Putamen (tissue), 1 donor: ENCODE measurements at places on chromosomes 2 and 18.
A peak's percentile ranks its signal among the peaks of the same experiment; 100 is the strongest.

DNA sequence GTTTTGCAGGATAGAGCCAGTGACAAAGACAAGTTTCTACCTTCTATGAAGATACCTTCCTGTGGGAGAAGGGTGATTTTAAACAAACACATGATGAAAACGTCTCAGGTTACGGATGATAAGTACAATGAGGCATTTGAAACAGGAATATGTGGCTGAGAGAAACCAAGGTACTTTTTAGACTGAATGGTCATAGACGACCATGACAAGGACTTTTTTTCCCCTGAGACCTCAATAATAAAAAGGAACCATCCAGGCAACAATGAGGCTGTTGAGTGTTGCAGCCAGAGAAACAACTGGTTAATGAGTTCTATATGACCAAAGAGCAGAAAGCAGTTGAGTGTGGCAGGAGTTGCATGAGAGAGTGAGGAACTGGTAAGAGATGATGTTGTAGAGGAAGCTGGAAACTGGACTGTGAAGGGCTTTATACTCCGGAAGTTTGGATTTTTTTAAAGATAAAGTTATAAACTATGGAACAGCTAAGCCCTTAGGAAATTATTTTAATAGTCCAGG lies 306.1 kb upstream of the CYRIA start:
- DNase-seq = no peak

DNA sequence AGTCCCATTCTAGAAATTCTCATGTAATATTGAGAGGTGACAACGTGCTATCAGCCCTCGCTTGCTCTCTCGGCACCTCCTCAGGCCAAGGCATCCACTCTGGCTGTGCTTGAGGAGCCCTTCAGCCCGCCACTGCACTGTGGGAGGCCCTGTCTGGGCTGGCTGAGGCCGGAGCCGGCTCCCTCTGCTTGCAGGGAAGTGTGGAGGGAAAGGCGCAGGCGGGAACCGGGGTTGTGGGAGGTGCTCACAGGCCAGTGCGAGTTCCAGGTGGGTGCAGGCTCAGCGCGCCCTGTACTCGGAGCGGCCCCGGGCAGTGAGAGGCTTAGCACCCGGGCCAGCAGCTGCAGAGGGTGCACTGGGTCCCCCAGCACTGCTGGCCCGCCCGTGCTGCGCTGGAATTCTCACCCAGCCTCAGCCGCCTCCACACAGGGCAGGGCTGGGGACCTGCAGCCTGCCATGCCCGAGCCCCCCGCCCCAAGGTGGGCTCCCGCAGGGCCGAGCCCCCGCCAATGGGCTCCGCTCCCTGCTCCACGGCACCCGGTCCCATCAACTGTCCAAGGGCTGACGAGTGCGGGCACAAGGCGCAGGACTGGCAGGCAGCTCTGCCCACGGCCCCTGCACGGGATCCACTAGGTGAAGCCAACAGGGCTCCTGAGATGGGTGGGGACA lies 1680.6 kb upstream of the LRRTM1 start:
- no peak for DNase-seq

- no peak for DNase-seq
Measured at GRCh38 chr18:34929336-34929780, 111.9 kb upstream of the MAPRE2 start.

DNA sequence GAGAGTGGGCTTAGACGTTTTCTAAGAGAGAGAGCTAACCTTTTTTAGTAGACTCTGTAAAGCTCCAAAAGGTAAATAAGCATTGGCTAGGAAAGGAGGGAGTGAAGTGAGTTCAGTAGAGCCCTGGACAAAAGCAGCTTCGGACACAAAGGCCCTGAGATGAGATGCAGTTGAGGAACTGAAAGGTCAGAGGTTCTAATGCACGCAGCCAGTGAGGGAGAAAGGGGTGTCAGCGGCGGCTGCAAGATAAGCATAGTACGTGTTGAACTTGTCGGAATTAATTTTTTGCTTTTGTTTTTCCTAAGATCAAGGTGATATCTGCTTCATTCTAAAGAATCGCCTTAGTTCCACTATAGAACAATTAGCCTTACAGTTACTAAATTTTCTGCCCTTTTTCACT lies 11.2 kb upstream of the SLC8A1 start:
- no peak for DNase-seq

GRCh38 chr2:234754126-234754525 lies 197.7 kb upstream of the SH3BP4 start:
- no peak for DNase-seq

DNA sequence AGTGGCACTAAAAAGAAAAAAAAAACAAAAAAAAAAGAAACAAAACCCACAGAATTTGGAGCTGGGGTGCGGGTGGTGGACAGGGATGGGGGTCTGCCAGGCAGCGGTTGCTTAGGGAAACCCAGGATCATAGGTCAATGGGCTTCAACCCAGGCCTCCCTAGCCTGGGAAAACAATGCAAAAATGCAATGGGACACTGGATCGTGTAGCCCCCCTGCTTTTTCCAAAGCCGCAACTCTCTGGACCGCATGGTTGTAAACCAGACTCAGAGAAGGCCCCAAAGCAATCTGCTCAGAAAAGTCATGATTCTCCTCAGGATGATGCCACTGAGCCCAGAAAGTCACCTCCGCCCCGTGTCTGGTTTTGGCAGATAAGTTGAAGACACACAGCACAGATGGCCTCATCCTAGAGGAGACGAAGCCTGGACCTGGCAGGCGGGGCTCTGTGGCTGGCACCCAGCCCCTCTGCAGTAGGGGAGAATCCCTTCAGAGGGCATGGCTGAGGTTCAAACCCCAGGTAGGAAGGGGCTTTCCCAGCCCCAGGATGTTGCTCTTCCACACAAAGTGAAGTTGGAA lies 5.1 kb downstream of the DLX2 start:
- no peak for DNase-seq

GRCh38 chr2:158004126-158004764 lies 97.4 kb upstream of the UPP2 start:
- peak; percentile 17 for DNase-seq

- DNase-seq = no peak
Measured at GRCh38 chr18:36130039-36130831, 536 bp downstream of the ELP2 start.

DNA sequence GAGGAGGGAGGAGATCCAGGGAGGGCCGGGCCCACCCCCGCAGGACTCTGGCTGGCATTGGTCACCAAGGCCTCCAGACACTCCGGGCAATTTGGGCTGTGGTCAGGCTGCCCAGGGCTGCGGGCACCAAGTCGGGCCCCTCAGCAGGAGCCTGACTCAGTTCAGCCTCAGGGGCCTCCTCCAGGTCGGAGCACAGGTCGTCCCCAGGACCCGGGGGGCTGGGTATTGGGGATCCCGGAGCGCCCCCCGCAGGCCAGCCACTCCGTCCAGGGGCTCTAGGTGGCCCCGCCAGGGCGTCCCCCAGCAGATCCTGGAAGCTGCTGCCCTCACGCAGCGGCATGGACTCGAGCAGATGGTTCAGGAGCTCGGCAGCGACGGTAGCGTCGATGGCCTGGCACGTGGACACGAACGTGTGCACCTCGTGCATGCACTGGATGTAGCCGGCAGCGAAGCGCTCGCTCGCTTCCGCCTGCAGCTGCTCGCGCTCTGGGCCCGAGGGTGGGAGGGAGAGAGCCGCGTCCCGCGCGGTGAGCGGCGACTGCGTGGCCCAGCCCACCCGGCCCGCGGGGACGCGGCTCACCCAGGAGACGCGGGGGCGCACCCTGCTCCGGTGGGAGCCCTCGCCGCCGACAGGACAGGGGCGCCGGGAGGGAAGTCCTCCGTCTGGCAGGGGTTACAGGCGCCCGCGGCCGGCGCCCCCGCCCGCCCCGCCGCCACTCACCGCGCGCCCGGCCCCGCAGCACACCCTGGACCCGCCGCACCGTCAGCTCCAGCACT lies 884 bp downstream of the HES6 start:
- DNase-seq = no peak

- DNase-seq = no peak
Measured at GRCh38 chr2:232231554-232231953, 147.0 kb upstream of the ALPP start.

GRCh38 chr2:48946449-48947048 lies 191.0 kb upstream of the LHCGR start:
- peak; percentile 42 for DNase-seq

DNA sequence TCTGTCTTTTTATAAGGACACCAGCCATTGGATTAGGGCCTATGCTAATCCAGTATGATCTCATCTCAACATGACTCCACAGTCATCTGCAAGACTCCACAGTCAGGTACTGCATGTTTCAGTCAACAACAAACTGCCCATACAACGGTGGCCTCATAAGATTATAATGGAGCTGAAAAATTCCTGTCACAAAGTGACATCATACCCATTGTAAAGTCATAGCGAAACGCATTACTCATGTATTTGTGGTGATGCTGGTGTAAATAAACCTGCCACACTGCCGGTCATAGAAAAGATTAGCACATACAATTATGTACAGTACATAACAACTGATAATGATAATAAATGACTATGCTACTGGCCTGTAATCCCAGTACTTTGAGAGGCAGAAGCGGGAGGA lies 102.2 kb downstream of the TEX51 start:
- no peak for DNase-seq

DNA sequence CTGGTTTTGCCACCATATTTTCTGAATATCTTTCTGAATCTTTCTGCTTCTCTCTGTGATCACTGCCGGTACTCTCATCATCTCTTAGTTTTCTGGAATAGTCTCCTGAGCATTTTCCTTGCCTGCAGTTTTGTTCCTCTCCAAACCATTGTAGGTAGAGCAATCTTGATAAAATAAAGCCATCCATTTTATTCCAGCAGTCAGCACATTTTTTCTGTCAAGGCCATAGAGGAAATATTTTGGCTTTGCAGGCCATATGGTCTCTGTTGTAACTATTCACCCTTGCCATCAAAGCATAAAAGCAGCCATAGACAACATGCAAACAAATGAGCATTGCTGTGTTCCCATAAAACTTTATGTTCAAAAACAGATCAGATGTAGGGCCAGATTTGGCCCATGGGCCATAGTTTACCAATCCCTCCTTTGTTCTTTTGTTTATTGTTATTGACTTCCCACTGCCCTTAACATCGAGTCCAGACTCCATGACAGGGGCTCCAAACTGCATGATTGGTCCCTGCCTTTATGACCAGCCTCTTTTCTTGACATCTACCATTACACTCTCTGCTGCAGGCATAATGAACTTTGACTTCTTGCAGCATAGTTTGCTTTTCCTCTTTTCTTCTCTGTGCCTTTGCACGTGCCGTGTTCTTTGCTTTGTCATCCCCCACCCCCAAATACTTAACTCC lies 29.8 kb downstream of the TMEM87B start:
- no peak for DNase-seq

- no peak for DNase-seq
Measured at GRCh38 chr2:163655667-163656066, 80.1 kb downstream of the FIGN start.

- no peak for DNase-seq
Measured at GRCh38 chr2:79272616-79273015, 113.1 kb upstream of the REG3A start.

GRCh38 chr2:46717344-46718121 lies 198.1 kb downstream of the MCFD2 start:
- no peak for DNase-seq

DNA sequence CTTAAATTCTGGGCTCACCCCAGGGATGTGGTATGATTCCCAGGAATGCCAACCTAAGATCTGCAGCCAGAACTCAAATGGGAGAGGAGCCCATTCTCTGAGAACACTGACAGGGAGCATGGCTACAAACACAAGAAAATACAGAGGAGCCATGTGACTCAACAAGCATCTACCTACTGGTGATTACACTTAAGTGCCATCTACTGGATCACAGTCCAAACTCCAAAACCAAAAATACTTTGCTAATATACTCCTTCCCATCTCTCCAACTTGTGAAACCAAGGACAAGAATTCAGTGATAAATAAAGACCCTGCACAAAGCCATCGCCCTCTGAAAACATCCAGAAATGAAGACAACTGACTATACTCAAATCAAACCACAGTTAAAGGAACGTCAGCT lies 116.9 kb downstream of the NR4A2 start:
- no peak for DNase-seq

GRCh38 chr2:56587456-56587855 lies 403.7 kb downstream of the CCDC85A start:
- no peak for DNase-seq

GRCh38 chr18:70491734-70492348 lies 203.0 kb downstream of the SOCS6 start:
- peak; percentile 75 for DNase-seq

- DNase-seq = no peak
Measured at GRCh38 chr2:88179228-88179679, 9.1 kb downstream of the THNSL2 start.

- DNase-seq = peak; percentile 69
Measured at GRCh38 chr2:230908595-230909191, 16.3 kb downstream of the GPR55 start.

- DNase-seq = no peak
Measured at GRCh38 chr2:190320696-190321095, 1.1 kb upstream of the HIBCH start.

GRCh38 chr2:177328056-177328455 lies 63.5 kb upstream of the NFE2L2 start:
- no peak for DNase-seq

DNA sequence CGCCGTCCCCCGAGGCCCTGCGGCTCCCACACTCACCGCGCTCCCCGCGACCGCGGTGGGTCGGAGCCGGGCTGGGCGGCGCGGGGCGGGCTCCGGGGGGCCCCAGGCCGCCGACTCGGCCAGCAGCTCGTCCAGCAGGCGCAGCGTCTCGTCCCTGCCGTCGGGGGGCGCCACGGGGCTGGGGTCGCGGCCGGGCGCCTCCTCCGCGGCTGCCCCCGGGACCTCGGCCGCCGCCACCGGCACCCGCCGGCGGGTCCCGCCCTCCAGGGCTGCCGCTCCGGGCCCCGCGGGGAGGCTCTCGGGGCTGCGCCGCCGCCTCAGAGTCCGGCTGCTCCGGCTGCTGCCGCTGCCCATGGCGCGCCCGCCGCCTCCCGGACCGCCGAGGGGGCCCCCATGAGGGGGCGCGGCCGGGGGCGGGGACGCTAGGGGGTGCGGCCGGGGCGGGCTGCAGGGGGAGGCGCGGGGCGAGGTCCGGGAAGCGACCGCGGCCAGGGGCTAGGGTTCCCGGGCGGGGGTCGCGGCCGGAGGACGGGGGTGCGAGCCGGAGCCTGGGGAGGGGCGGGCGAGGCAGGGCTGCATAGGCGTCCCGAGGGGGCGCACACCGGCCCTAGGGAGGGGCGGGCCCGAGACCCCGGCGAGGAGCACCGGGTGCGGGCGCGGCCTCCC lies at the start of gene CYS1:
Gene CYS1 (minus strand): TSS at position 542 of the 666 bp plus-strand sequence. CDS start 188 bp downstream, at position 354.
- DNase-seq = no peak

GRCh38 chr2:58875436-58875835 lies 634.3 kb upstream of the FANCL start:
- no peak for DNase-seq

- no peak for DNase-seq
Measured at GRCh38 chr2:149364839-149365238, 34.5 kb downstream of the LYPD6 start.

DNA sequence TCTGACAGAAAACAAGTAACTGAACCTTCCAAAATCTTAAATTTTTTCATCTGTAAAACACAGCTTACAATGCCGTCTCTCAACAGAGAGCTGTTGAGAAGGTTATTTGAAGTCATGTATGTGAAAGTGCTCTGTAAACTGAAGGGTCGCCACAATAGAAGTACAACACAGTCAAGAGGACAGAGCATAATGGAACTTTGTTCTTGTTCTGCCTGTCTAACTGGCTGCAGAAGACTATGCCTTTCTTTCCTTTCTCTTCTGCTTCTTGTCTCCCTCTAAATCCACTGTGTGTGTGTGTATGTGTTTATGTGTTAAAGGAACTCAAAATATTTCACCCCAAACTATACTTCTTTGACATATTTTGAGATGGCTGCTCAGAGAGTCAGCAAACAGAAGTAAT lies 365.8 kb upstream of the RND3 start:
- DNase-seq = no peak

- DNase-seq = no peak
Measured at GRCh38 chr2:67486041-67486796, 89.1 kb downstream of the ETAA1 start.

GRCh38 chr2:161420406-161421074 lies 4.4 kb downstream of the TBR1 start:
- DNase-seq = no peak
